ENCODE measurements at places on chromosomes 2 and 18.

DNA sequence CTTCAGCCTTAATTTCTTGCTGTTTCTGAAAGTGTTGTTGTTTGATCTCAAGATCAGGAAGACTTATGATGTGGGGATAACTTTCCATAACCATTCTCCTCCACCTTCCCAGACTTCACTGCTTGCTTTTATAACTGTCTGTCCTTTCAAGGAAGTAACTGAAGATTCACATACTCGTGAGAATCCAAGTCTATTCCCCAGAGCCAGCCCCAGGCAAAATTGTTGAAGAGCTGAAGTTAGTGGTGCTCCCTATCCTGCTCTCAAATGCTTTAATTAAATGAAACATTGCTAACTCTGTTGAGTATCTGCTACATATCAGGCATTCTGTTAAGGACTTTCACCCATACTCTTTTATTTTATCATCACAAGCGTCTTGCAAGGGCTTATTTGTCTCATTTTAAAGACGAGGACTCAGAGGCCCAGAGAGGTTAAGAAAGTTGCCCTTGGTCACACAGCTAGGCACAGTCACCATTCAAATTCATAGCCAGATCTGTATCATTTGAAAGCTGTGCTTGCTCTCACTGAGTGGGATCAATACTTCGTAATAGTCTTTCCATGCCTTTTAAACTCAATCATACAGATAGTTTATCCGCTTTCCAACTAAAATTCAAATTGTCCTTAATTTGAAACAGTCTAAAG lies 189.8 kb upstream of the TCF4 start:
- no peak for DNase-seq

DNA sequence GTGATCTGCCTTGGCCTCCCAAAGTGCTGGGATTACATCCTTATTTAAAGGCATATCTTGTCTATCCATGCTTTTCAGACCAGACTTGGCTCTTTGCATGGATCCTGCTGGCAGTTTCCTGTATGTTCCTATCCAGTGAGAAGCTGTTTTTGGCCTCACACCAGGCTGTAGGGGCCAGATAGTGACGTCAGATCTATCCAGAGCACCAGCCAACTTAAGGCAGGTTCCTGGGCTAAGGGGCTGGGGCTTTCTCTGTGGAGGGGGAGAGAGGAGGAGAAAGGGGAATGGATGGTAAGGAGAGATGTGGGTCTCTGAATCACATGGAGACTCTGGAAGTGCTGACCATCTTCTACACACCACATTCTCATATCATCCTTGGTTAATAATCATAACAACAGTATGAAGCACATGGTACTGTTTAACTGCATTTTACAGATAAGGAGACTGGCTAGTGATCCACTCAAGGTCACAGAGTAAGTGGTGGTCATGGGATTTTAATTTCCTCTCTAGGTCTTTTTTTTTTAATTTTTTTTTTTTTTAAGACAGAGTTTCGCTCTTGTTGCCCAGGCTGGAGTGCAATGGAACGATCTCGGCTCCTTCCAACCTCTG lies 2.0 kb upstream of the FAM117B start:
- DNase-seq: no peak

DNA sequence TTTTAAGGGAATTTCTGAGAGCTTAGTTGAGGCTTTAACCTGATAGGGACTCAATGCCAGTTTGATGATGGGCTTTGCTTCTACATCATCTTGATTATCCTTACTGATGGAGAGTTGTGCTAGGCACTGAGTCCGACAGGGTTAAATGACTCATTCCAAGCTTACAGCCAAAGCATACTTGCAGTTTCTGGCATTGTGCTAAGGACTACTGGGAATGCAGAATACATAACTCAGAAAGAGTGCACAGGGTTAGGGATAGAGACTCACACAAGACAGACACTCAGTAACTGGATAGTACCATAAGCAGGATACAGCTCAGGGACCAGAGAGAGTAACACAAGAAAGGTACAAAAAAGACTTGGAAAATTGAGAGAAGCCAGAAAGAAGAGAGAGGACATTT lies 94.1 kb upstream of the SLC14A2 start:
- no peak for DNase-seq

DNA sequence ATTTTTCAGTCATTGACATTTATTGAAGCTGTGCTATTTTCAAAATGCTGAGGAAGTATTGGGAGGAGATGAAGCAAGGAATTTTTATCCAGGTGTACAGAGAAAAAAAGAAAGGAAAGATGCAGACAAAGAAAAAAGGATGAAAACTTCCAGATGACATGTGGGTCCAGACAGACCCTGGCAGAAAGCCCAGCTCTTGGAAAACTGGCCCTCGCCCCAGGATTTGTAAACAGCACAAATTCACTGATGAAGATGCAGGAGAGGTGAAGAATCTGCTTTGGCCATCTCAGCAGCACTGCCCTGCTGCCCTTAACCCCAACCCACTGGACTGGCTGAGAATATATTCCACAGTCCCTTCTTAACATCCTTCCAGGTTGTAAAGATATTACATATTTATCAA lies 12.5 kb downstream of the TACR1 start:
- DNase-seq: no peak

GRCh38 chr18:55783921-55784320 lies 195.9 kb upstream of the TCF4 start:
- no peak for DNase-seq

DNA sequence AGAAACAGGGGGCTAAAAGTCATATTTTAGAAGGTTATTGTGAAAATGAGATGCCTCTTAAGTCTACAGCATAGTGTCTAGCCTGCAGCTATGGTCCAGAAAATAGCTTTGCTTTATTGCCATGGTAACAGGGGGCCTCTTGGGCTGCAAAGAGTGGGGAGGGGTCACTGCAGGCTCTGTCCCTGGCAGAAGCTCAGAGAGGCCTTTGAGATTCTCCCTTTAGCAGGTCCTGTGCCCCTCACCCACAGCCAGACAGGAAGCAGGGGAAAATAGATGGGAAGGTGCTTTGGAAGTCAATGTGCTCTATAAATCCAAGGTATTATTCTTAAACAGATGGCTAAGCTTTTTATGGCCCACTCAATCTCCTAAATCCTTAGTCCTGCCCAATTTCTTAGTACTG lies 1021.3 kb upstream of the GYPC start:
- no peak for DNase-seq

DNA sequence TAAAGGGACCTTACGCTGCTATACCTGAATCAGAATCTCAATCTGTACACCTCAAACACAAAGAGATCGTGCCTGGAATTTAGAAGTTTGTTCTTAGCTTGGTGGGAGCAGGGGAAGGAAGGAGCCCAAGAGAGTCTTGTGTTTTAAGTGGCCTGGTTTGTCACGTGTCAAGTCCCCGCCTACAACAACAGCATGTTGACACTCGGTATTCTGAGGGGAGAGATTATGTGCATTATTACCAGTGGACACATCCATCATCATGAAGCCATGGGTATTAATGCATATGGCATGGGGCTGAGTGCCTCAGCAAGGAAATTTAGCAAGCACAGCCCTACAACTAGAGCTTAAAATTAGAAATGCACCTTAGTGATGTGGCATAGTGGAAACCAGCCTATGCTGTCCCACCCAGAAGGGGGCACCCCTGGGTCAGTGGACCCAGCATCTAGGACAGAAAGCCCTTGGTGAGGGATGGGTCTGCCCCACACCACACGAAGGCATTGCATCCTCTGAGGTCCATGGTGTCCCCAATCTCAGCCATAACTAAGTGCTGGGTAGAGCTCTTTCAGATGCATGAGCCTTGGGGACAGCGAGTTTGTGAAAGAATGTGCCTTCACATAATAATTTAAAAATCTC lies 138.7 kb downstream of the MGAT5 start:
- DNase-seq: no peak

DNA sequence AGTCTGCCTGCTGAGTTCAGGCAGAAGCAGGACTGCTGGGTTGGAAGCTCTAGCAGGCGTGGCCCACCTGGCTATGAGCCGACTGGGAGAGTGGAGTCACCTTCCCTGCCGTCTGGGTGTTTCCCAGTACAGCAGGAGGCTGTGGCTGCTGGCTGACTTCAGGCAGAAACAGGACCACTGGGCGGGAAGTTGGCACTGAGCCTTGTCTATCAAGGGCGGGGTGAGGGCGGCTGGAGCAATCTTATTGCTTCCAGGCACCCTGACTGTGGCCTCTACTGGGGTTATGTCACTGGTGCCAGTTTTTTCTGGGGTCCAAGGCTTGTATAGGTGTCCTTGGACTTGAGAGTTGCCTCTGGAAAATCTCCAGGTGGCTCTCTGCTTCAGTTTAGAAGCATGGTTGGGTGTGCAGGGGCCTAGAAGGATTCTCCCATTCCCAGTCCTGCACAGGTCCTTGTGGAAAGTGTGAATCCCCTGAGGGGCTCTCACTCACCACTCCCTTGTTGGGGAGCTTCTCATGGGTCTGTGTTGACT lies 30.5 kb downstream of the LTBP1 start:
- peak; percentile 97 for DNase-seq

GRCh38 chr18:54191352-54191751 lies 33.1 kb downstream of the MBD2 start:
- DNase-seq: no peak

DNA sequence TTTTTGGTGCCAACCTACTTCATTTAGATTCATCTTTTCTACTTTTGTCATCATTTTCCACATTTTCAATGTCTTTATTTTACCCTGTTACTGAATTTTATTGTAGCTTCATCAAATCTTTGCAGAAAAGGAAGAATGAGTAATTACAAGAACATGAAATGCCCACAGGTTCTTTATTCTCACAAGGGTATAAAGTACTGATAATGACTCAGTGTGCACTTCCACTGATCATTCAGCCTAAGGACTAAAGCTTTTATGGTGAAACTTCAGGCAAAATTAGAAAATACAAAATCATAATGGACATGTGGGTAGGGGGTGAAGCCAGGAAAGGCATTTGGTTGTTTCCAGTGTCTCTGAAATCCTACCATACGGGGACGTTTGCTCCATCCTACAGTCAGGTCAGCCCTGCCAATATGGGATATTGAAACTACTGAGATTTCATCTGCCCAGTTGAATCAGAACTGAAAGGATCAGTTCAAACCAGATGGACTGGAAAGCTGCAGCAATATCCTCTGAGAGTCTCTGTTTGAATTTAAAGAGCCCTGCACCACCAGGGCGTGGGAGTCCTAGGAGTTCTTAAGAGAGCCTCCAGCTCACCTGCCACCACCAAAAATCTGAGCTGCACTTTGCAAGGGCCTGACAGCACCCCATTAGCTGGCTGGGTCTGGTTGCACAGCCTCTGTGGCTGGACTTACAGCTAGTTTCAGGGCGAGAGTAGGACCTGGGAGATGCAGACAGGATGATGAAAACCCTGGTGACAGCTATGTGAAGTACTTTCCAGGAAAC lies 390.4 kb downstream of the CMPK2 start:
- no peak for DNase-seq

- DNase-seq: no peak
Observed at GRCh38 chr2:109268916-109269315, 139.9 kb downstream of the SH3RF3 start.

GRCh38 chr2:144996225-144996795 lies 476.4 kb upstream of the ZEB2 start:
- DNase-seq: no peak

DNA sequence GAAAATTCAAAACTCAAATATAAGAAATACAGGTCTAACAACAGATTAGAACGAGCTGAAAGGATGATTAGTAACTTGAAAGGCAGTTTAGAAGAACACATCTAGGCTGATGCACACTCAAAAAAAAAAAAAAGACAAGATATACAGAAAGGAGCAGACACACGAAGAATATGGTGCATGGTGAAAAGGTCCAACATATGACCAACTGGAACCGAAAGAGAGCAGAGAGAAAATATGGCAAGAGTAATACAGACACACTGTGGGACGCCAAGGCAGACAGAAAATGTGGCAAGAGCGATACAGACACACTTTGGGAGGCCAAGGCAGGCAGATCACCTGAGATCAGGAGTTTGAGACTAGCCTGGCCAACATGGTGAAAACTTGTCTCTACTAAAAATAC lies 39.8 kb downstream of the NDUFA10 start:
- DNase-seq: no peak

- DNase-seq: no peak
Observed at GRCh38 chr2:26887151-26887550, 39.2 kb downstream of the DPYSL5 start.

GRCh38 chr2:144325086-144325485 lies 194.8 kb downstream of the ZEB2 start:
- DNase-seq: no peak

- no peak for DNase-seq
Observed at GRCh38 chr18:60176259-60176658, 196.3 kb downstream of the MC4R start.

DNA sequence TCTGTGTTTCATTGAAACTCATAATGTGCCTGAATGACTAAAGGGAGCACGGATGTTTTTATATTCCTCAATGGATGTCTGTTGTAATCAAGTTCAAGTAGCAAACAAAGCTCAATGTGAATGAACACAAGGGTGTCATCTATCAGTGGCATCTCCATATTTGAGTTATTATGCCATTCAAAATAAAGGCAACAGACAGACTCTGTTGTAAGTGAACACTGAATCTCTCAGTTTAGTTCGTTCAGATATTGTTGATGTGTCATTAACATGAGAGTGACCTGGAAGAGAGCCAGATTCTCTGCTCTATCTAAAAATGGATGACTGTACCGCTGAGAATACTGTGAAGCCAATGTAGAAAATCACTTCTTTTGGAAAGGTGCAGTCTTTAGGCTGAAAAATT lies 118.7 kb downstream of the NUP35 start:
- DNase-seq: no peak

DNA sequence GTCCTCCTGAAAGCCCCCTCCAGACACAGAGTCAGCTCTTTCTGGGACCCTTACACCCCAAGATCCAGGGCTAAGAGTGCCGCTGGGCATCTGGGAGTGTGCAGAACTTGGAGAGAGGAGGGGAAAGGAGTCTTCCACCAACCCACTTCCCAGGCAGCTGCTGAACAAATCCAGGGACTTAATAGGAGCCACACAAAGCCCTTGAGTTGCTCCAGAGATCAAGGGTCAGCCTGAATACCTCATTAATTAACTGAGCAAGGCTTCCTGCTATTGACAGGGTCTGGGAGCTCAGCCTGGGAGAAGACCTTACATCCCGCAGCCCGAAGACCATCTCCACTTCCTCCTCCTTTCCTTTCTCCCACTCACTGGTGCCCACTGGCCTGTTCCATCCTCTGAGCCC lies 108.3 kb downstream of the CELF4 start:
- DNase-seq: no peak

GRCh38 chr2:47063538-47063930 lies 91.6 kb downstream of the STPG4 start:
- DNase-seq: no peak

- DNase-seq: no peak
Observed at GRCh38 chr2:74931940-74932339, 26.5 kb upstream of the POLE4 start.

DNA sequence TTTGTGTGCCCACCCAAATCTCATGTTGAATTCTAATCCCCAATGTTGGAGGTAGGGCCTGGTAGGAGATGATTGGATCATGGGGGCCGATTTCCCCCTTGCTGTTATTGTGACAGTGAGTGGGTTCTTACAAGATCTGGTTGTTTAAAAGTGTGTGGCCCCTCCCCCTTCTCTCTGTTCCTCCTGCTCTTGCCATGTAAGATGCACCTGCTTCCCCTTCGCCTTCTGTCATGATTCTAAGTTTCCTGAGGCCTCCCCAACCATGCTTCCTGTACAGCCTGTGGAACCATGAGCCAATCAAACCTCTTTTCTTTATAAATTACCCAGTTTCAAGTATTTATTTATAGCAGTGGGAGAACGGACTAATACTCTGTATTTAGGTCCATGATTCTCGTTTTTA lies 588.1 kb downstream of the DCDC2C start:
- DNase-seq: no peak

- no peak for DNase-seq
Observed at GRCh38 chr2:217919781-217920351, 82.9 kb downstream of the TNS1 start.
